T-helper 2 cell (primary cell): ENCODE measurements at places on chromosomes 5 and 9.

GRCh38 chr9:107631788-107632187 lies 142.2 kb upstream of the KLF4 start:
- no peak for DNase-seq

- DNase-seq: no peak
Measured at GRCh38 chr9:3415906-3416305, 109.9 kb downstream of the RFX3 start.

DNA sequence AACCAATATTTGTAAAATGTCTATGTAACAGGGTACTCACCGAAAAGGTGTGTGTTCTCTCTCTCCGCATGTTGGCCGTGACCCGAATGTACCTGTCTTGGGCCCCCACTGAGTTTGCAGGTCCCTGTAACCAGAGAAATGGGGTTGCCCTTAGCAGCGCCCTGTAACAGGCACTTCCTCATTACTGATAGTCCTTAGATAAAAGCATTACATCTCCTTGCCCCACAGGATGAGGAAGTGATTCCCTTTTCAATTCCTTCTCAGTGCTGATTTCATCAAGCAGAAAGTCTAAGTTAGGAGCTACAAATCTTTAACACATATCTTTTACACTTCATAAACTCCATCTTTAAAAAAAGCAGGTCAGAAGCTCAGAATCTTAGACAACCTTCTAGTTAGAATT lies 15.2 kb upstream of the HMHB1 start:
- no peak for DNase-seq

DNA sequence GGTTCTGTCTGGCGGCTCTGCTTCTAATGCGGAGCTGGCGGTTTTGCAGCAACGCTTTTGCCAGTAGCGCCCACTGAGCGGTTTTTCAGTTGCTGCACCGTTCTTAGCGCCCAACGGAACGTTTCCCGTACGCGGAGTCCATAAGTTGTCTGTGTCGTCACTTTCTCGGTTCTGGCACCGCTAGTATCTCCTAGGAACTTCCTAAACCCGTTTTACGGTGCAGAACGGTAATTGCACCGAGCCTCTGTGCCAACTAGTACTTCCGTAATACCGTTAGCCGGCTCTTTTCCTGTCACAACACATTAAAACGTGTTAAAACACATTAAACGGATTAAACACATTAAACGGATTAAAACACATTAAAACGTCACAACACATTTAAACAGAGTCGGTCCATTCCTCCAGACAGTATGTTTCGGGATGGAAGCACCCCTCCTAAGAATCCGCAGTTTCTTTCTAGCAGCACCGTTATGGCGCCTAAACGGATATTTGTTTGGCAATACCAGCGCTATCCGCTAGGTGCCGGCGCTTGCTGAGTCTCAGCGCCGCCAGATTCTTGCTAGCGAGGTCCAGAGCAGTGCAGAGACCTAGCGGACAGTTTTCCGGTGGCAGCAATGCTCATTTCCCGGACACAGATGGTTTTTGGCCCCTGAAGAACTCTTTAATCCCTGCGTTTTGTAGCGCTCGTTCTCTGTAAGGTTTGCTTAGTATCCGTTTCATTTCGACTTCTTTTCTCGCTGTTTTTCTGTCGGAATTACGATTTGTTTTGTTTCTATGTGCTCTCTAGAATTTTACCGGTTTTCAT lies 45.4 kb downstream of the ANXA2R start:
- peak; percentile 79 for DNase-seq

- DNase-seq: no peak
Measured at GRCh38 chr9:68629042-68629441, 76.0 kb upstream of the PIP5K1B start.

- DNase-seq: no peak
Measured at GRCh38 chr9:134778841-134779411, 101.7 kb upstream of the FCN2 start.

DNA sequence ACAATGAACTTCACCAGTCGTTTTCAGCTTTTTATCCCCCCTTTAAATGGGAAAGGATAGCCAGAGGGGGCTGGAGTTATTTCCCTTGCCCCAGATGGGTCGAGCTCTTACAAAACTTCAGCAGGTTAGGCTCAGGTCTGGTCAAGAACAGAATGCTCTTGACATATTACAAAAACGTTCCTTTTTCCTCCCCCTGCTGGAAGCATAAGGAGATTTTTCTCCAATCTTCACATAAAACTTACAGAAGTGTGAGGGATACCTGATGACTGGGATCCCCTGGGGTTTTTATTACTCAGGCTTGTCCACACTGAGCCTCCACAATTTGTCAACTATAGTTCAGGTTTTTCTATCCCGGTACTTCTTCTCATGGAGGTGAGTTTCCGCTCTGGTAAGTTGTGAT lies 60.8 kb downstream of the CSF2 start:
- DNase-seq: no peak

- peak; percentile 43 for DNase-seq
Measured at GRCh38 chr5:78360924-78361630, 660 bp downstream of the SCAMP1 start.

- DNase-seq: no peak
Measured at GRCh38 chr5:123176224-123176937, 87.3 kb downstream of the PRDM6 start.

DNA sequence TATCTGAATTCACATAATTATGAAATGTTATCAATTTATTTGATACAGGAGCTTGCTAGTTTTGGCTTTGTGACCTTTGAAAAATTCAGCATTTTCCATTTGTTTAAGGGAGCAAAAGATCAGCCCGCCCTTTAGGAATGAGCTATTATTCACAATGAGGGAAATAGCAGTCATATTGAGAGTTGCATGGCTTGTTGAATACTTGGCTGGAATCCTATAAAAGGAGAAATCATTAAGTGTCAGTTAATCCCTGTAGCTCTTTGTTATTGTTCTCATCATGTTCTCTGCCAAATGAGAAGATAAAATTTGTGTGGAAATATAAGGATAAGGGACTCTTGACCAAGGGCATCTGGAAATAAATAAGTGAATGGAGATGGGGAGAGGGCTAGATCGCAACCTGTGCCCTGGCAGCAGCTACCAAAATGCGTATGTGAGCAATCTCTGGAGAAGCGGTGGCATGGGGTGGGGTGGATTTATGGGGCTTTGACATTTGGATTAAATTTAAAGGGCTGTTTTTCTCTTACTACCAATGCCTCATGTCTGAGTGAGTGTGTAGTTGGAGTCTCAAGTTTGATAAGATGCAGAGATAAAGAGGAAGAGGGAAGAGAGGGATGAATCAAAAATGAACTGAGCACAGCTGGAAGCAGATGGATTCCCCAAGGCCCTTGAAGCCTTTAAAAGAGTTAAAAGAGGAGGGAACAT lies 237.6 kb downstream of the NNT start:
- no peak for DNase-seq

- DNase-seq: no peak
Measured at GRCh38 chr9:211557-211956, 3.1 kb upstream of the DOCK8 start.

DNA sequence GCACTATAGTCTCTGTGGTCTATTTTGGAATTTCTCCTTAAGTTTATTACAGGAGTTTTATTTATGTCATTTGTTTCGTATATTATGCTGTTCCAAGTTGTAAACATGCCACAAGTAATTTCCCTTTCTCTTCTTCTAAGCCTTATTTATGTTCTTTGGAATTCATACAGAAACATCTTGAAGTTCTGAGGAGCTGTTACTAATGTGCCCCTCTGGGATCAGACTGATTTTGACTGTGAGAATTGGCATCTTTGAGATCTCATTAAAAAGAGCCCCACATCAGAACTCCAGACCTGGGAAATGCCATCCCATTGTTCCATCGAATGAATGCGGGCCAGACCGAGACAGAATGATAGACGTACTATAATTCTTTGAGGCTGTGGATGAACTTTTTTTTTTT lies 138.8 kb upstream of the CD180 start:
- no peak for DNase-seq

DNA sequence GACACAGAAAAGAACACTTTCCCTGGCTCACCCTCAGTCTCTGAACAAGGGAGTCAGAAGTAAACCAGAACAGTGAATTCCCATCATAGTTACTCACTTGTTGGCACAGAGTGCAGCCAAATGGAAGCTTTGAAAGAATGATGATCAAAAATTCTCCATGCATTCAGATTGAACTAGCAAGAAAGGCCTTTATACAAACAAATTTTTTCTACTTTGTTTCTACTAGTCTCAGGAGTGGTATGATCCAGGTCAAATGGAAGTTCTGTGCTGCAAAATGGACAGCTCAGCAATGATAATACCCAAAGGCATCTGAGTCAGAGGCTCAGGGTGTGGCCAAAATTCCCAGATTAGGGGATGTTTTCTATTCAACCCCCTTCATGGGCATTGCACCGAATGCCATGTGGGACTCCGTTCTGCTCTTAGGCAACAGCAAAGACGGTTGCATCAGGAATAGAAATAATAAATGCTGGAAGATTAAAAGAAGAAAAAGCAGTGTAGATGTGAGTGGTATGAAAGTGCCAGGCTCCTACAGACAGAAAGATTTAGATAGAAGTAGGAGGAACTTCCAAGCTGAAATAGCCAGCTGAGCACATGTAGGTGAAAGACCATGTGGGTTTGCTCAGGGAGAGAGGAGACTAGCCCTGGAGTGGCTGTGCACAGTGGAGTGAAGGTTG lies 24.0 kb upstream of the ASPN start:
- no peak for DNase-seq

DNA sequence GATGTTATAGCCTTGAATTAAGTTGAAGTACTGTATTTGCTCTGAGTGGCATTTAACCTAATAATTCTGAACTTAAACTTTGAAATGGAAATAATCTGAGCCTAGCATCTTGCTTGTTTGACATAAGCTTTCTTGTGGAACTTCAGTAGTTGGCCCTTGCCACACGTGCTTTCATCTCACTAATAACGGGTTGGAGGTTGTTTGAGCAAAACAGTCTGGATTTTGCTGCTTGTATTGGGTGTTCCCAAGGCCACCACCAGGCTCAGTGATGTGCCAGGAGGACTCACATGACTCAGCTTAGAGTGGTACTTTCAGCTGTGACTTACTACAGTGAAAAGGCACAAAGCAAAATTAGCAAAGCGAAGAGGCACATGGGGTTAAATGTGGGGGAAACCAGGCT lies 35.7 kb downstream of the SECISBP2 start:
- DNase-seq: no peak

DNA sequence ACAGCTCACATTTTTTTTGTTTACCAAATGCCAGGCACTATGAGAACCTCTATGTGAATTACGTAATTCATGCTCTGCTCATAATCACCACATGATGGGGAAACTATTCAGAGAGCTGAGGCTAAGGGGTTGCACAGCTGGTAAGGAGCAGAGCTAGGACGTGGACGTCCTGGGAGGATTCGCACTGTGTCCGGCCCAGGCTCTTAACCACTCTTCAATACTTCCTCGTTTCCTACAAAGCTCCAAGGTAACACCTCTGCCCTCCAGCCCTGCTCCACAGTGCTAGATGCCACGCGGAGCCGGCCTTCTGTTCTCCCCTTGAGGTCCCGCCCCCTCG lies 8.7 kb downstream of the PHF19 start:
- DNase-seq: no peak

DNA sequence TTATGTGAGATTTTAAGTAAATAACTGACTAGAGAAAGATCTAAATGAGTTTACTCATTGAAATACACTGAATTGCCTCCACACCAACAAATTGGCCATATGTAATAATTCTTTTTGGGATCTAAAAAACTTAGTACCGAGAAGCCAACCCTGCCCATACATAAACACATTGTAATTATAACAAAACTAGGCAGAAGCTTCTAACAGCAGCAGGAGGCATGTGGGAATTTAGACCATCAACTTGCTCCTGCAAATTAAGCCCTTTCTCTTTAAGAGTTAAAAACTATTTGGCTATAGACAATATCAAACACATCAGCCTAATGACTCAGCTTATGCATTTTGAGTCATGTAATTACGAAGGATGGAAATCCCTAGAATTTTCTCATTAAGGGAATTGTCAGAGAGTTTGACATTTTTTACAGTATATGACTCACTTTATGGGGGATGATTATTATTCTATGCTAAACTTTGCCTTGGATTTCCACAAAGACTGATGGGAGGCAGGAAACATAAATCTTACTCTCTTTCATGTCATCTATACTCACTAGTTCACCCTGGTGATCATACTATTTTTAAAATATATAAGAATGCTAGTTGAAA lies 1.0 kb downstream of the IL7R start:
- peak; percentile 56 for DNase-seq

DNA sequence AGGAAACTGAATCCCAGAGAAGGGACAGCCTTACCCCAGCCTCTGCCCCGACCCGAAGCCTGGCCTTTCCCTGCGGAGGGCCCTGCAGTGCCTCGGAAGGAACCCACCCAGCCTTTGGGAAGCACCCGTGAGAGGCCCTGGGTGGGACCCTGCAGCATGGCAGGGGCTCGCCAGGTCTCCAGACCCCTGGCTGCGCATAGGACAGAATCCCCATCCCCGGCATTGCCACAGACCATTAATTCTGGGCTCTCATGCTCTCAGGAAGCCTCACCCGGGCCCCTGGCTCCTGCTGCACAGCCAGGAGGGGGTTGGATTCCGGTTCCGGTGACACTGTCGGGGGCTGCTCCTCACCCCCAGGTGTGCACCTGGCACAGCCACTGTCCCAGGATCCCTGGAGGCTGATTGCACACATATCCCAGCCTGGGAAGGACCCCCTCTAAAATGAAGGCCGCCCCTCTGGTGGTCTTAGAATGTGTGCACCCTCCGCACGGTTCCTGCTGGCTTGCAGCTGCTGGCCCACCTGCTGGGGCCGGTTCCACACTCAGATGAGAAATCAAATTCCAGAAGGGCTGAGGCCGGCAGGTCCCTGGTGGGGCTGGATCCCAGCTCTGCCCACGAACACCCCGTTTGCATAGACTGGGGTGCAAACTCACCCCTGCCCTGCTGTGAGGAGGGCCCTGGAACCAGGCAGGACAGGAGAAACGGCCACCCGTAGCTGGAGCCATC lies 4.7 kb downstream of the EGFL7 start:
- no peak for DNase-seq

DNA sequence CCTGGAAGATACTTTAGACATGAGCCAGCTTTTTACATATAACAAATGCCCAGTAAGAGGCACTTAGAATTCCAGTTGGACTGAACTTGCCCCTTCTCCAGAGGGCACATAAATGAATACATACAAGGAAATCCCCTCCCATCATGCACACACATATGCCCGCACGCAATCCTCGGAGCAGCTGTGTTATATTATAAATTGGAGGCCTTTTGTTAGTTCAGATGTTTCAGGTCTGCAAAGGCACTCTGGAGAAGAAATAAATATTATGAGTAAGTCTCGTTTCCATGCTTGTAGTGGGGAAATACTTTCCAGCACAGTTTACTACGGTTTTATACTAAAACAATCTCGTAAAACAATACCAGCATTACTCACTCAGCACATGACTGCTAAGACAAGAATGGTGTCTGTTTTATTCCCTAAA lies 17.6 kb upstream of the MUSK start:
- DNase-seq: no peak
